ENCODE measurements at places on chromosomes 13 and 19. TPM values are rescaled to one million over a fixed set of nuclear protein-coding genes. Genes with fewer than 3 reads are reported as not detected.

- no peak for DNase-seq
Measured at GRCh38 chr13:24162604-24163003, 2.1 kb downstream of the SPATA13 start.

DNA sequence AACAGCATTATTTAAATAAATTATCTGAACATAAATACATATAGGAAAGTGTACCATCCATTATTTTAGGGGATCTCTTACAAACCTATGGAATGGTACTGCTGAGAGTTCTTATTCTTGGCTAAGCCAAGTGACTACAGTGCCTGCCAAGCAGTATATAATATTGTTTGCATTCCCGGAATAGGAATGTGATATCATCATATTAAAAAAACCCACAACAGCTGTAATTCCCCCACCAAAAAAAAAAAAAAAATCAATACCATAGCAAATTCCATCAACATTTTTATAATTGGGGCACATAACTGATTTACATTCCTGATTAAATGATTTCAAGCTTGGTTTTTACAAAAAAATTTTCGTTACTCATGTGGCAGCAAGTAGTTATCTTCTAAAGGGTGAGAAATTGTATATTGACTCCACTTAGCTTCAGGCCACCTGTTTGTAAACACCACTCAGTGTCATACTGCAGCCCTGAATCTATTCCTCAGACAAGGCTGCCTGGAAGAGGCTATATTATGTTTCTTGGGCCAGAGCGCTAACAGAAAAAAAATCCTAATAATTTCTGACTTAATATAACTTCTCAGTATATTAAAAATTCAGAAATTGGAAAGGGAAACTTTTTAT is 278.1 kb downstream of the DNAJC15 start:
- no peak for DNase-seq

The ZNF415 gene
- total RNA-seq: 21.0 TPM

DNA sequence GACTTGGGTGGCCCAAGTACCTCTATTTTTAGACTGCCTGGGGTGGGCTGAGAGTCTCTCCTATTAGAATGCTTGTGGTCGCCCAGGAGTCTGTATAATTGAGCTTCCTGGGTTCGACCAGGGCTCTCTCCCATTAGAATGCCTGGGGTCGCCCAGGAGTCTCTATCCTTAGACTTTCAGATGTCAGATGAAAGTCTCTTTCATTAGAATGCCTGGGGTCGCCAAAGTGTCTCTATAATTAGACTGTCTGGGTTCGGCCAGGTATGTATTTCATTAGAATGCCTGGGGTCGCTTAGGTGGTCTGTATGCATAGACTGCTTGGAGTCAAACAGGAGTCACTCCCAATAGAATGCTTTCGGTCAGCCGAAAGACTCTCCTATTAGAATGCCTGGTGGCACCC is 1471.7 kb downstream of the UQCRFS1 start:
- no peak for DNase-seq

- DNase-seq: peak; percentile 58
Measured at GRCh38 chr19:7636691-7637373, at the start of gene STXBP2. Gene STXBP2 (plus strand): TSS chr19:7637110. CDS start chr19:7637150, 40 bp downstream.

GRCh38 chr19:32748497-32748896 is 28.9 kb downstream of the TDRD12 start:
- DNase-seq: no peak

GRCh38 chr13:31172535-31172934 is 10.8 kb upstream of the HSPH1 start:
- DNase-seq: no peak

DNA sequence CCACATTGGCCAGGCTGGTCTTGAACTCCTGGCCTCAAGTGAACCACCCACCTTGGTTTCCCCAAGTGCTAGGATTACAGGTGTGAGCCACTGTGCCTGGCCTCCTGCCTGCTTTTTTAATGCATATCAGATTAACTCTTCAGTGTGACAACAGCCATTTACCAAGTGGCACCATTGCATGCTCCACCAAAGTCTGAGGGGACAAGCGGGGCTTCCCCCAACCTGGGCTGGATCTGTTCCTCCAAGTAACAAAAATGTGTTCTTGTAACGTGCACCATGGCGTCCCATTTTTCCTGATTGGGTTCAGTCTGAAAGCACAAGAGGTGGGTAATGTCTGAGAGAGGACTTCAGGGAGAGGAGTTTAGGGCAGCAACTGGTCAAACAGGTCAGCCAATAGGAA is 77.8 kb downstream of the TEX29 start:
- no peak for DNase-seq

The TNNI3 gene
- total RNA-seq: 7,701 TPM

DNA sequence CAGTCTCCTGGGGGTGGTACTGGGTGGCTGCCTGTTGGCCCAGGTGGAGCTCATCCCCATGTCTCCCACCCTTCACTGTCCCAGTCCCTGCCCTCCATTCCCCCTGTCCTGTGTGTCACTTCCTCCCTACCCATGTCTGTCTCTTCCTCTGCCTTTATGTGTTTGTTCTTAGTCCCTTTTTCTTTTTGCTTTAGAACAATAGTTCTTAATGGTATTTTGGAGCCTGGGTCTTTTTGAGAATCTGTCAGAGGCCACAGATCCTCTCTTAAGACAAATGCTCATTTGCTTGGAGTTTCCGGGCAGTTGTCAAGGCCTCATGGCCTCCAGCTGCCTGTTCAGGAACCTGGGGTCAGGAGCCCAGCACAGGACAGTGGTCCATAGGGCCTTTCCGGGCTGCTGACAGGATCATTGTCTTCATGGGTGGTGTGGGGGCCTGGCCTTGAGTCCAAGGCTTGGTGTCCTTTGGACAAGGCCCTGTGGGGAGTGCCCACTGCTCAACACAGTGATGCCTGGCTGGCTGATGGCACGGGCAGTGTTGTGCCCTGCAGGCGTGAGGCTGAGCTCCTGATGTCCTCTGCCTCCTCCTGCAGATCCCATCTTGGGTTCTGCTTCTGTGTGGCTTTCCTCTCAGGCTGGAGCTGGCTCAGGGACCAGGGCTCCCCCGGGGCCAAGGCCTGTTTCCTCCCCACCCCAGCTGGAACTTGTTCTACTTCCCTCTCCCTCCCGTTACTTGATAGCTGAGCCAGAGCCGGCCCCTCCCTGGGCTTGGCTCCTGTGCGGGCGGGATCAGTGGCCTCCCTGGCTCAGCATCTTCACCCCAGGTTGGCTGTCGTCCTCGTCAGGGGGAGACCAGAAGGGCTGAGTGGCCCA is 3.5 kb downstream of the EGLN2 start:
- peak; percentile 87 for DNase-seq

DNA sequence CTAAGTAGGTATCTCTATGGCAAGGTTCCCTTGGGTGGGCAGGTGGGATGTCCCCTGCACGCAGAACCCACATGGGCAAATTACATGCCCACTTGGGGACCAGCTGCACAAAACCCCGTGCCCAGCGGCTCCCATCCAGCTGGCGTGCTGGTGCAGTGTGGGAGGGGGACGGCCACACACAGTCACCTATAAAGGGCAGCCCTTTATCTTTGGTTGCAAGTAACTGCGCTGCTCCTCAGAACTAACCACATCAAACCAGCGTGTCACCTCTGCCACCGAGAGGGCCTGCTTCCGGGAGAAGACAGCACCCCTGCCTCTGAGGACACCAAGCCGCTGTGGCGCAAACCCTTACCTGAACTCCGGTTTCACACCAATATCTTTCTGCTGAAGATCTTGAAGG is 32.2 kb downstream of the ANKRD27 start:
- DNase-seq: no peak

GRCh38 chr13:49046002-49046401 is 70.3 kb downstream of the FNDC3A start:
- no peak for DNase-seq

The CCDC70 gene
- not detected for total RNA-seq

DNA sequence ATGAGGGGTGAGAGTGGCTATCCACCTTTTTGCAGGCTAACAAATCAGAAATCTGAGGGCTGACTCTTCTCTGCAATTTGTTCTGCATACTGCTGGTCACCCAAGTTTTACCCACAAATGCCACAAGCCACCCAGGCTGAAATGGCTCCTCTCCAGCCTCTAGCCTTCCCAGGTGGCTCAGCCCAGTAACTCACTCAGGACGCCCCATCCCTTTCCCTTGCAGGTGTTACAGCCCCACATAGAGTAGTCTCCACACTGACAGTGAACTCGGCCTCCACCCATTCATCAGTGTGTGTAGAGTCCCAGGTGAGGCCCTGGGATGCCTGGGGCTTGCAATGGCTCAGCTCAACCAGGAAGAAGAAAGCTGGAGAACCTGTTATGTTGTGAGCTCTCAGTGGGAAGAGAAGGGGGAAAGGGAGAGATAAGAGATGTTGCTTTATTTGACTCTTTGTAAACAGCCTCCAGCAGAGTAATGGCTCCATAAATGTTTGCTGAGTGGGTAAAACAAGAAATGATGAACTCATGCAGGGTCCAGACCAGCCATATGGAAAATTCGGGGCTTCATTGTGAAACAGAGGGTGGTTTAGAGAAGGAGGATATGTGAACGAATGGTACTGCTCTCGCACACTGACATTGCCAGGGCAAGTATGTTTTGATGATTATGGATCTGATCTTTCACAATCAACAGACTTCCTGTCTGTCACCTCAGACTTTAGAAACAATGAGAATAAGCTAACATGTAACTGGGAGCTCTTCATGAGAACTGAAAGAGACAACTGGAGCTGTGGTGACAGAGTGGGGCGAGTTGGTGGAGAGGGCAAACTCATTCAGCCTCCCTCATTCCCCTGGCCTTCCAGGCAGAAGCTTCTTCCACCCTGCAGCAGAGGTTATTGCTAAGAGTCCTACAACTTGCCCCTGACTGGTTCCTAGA is 74.2 kb upstream of the RFC3 start:
- no peak for DNase-seq

The KPNA3 gene
- total RNA-seq: 60.0 TPM

DNA sequence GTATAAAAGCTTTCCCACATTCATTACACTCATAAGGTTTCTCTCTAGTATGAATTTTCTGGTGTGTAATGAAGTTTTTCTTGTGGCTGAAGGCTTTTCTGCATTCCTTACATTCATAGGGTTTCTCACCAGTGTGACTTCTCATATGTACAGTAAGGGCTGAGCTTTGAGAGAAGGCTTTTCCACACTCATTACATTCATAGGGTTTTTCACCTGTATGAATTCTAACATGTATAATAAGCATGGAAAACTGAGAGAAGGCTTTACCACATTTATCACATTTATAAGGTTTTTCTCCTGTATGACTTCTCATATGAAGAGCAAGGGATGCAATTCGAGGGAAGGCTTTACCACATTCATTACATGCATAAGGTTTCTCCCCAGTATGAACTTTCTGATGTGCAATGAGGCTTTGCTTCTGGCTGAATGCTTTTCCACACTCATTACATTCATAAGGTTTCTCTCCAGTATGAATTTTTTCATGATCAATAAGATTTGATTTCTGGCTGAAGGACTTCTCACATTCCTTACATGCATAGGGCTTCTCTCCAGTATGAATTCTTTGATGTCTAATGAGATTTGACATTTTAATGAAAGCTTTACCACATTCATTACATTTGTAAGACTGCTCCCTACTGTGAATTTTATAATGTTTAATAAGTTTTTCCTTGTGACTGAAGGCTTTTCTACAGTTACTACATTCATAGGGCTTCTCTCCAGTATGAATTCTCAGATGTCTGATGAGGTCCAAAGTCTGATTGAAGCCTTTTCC is 42.6 kb downstream of the ZNF527 start:
- DNase-seq: no peak

GRCh38 chr13:111941845-111942447 is 125.0 kb upstream of the SOX1 start:
- no peak for DNase-seq

The GNG14 gene
- not detected for total RNA-seq

GRCh38 chr19:40827386-40828247 is 22.6 kb downstream of the CYP2A6 start:
- DNase-seq: no peak

The CBY2 gene
- total RNA-seq: not detected

GRCh38 chr13:51432576-51432975 is 20.3 kb downstream of the INTS6 start:
- no peak for DNase-seq

The CPB2 gene
- not detected for total RNA-seq

The KRTDAP gene
- total RNA-seq: not detected

The DAND5 gene
- 12.7 TPM for total RNA-seq

The ZNF610 gene
- total RNA-seq: 5.1 TPM

All from left ventricle myocardium inferior (tissue), 1 donor.